ENCODE measurements at places on chromosomes 12 and 14.

DNA sequence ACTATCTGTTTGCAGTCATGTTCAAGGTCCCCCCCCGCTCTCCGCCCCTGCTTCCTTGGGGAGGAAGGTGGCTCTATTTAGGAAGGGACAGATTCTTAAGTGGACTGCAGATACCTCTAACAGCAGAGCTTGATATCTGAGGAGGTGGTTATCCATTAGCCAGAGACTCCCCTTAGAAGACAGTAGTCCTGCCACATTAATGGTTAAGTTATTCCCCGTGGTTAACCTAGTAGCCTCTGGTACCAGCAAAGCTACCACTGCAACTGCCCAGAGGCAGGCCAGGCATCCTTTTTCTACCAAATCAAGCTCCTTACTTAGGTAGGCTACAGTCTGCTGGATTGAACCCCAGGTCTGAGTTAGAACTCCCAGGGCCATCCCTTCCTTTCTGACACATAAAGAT, 162.1 kb upstream of the AVPR1A start:
- no peak for DNase-seq

DNA sequence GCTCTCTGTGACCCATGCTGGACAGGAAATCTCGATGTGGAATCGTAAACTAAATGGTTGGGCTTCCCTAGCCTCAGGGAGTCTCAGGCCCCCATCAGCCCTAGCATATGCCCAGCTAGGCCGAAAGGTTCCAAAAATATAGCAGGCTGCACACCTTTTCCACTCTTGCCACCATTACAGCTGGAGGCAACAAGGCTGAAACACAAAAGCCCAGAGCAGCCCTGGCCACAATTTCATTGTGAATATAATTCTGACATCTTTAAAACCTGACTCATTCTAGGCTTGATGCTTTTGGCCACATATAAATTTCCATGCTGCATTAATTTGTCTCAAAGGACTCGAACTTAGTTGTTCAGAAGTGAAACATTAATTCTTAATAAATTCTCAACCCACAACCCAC, 382.2 kb downstream of the GRIN2B start:
- DNase-seq: no peak

- no peak for DNase-seq
Observed at GRCh38 chr14:54370323-54371198, 26.2 kb upstream of the CDKN3 start.

DNA sequence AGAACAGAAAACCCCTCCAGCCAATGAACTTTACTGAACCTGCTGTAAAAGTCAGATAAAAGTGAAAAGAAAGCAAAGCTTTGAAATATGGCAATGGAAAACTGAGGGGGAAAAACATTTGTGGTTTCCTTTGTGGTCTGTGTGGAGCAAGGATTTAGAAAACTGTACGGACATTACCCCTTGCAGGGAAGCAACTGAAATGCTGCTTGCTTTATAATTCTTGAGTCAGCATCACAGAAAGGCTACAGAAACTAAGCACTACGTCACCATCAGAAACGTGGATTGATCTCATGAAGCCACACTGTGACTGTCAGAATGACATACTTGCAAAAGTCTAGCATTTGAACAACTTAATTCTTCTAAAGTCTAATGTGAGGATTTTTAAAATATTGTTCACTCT, 2.4 kb upstream of the KCNC2 start:
- peak; percentile 28 for DNase-seq

DNA sequence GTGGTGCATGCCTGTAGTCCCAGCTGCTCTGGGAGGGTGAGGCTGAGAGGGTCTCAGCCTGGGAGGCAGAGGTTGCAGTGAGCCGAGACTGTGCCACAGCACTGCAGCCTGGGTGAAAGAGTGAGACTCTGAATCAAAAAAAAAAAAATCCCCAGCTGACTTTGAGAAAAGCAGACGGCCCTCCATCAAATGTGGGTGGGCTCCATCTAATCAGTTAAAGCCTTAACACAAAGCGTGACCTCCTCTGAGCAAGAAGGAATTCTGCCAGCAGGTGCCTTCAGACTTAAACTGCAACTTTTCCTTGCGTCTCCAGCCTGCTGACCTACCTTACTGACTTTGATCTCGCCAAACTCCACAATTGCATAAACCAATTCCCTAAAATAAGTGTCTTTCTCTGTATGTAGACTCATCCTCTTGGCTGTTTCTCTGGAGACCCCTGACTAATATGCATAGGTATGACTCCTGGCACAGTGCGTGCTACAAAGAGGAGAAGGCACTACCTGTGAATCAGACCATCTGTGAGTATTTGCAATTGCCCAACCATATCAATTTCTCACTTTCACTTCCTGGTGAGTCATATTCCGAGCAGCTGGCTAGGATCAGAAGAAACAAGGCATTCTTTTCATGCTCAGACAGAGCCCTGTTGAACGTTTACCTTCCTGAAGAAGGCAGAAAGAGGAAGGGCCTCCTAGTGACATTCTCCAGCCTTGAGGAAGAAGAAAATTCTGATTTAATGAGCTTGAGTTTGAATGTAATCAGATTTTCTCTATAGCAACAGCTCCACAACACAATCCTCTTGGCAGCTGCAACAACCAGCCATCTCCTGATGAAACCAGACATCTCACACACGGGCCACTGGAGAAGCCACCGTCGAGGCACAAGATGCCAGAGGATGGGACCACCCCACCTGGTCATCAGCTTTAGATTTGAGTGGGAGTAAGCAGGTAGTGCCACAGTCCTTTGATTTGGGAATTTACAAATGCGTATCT, 54.3 kb downstream of the CLMN start:
- peak; percentile 51 for DNase-seq

- DNase-seq: peak; percentile 1
Observed at GRCh38 chr14:37709419-37710195, 114.2 kb downstream of the TTC6 start.

GRCh38 chr12:115163710-115164109, 479.7 kb upstream of the TBX3 start:
- no peak for DNase-seq

- no peak for DNase-seq
Observed at GRCh38 chr14:58639198-58639565, 1.4 kb downstream of the DACT1 start.

- no peak for DNase-seq
Observed at GRCh38 chr12:67498991-67499390, 149.6 kb upstream of the DYRK2 start.

GRCh38 chr14:29078810-29079522, 312.4 kb downstream of the FOXG1 start:
- no peak for DNase-seq

Measured in Jurkat, Clone E6-1 (cell line).